ENCODE measurements at places on chromosomes 4 and X.
A peak's percentile ranks its signal among the peaks of the same experiment; 100 is the strongest.

GRCh38 chr4:145840162-145840768, 98.4 kb downstream of the ZNF827 start:
- no peak for DNase-seq

DNA sequence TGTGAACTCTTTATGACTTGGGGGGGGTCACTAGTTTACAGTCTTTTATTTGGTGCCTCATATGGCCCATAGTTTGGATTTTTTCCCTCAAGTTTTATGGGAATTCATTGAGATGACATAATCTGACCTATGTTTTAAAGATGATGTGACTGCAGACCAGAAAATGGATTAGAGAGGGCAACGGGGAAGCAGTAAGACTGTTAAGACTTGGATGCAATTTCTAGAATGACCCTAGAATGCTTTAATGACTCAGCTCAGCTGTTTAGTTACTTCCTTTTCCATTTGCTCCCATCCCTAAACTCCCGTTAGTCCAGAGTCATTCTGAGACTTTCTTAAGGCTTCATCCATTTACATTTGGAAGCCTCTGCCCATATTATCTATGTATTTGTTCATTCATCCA, 59.9 kb upstream of the PDGFRA start:
- no peak for DNase-seq

DNA sequence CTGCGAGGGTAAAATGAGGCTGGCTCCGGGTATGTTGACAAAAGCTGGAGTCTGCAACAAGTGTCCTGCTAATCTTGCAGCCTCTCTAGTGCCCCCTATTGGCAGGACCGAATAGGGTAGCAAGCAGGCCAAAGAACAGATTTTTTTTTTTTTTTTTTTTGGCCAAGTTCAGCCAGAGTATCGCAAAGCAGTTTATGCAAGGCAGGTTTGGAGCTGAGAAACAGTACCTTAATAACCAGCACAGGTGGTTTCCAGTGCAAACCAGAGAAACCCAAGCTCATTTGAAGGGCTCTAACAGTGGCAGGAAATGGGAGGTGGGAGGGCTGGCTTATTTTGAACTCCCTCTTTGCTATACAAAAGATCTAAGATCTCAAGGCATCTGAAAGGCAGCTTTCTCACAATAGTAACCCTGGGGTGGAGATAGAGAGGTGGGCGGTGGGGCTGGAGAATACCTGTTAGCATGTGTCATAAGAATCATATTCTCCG, 38.2 kb upstream of the OCIAD2 start:
- peak; percentile 15 for DNase-seq

GRCh38 chr4:185958094-185958747, 110.7 kb upstream of the TLR3 start:
- no peak for DNase-seq
